Thoracic aorta (tissue), 2 donors: ENCODE measurements at places on chromosomes 3 and 15.

DNA sequence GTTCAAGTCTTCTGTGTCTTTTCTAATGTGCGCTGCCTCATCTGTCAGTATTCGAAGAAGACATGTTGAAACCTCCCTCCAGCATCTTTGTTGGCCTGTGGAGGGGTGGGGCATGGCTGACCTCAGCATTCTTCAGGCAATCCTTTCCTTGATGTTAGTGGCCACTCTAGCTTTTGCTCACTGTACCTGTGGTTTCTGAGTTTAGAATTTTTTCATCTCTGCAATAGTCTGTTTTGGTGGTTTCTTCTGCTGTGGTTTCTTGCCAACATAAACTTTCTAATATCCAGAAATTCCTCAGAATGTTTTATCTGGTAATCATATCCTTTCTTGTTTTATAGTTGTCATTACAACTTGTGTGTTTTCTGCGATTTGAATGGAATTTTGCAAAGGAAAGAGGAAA lies 251.3 kb upstream of the NR2E3 start:
- H3K4me1 ChIP-seq, result peaks cover 6% of the 10 kb centered on the region
- H3K27ac ChIP-seq, result no peak overlapping the region
- DNase-seq, result no peak
- no peaks in the 10 kb centered on the region for H3K36me3 ChIP-seq

DNA sequence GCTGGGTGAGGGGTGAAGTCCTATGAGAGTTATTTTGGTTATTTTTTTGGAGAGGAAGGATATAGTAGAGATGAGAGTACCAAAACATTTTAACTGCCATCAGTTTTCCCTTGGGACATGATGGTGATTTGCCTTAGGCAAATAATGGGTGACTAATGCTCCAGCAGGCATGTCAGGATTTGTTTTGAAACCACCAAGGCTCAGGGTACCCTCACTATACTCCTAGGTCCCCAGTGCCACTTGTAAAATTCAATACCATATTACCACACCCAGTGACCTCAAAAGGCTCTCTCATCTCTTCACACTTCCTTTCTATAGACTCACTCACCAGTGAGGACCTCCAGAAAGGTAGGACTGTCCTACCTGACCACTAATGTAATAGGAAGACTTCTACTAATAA lies 83.6 kb downstream of the WDR72 start:
- H3K27ac ChIP-seq, result no peak overlapping the region
- no peak for DNase-seq
- H3K27me3 ChIP-seq, result no peaks in the 10 kb centered on the region
- H3K36me3 ChIP-seq, result no peaks in the 10 kb centered on the region

DNA sequence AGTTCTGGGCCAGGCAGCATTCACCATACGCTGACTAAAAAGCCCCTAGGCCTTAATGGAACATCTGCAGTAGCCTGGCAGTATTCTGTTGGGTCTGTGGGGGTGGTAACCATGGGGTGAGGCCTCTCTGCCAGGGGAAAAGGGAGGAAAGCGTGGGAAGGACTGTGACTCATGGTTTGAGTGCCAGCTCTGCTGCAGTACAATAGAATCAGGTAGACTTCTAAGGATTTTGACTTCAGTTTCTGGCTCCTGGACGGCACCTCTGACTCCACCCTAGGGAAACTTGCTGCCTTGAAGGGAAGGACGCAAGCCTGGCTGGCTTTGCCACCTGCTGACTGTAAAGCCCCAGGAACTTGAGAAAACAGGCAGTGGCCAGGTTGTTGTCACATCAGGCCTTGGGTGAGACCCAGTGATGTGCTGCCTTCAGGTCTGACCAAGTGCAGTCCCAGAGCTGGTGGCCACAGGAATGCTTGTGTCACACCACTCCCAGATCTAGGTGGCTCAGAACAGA lies 148.6 kb downstream of the SUCNR1 start:
- no peaks in the 10 kb centered on the region for H3K27me3 ChIP-seq
- H3K36me3 ChIP-seq, result no peaks in the 10 kb centered on the region
- H3K4me3 ChIP-seq, result no peak overlapping the region
- no peak overlapping the region for H3K27ac ChIP-seq
- H3K4me1 ChIP-seq, result peaks cover 12% of the 10 kb centered on the region

GRCh38 chr3:9028134-9028533 lies 64.9 kb upstream of the RAD18 start:
- H3K4me3 ChIP-seq, result no peak overlapping the region
- no peaks in the 10 kb centered on the region for H3K27me3 ChIP-seq
- no peak overlapping the region for H3K27ac ChIP-seq
- peak; percentile 13 for DNase-seq

- no peaks in the 10 kb centered on the region for H3K27me3 ChIP-seq
- H3K27ac ChIP-seq, result no peak overlapping the region
- no peaks in the 10 kb centered on the region for H3K36me3 ChIP-seq
- no peak overlapping the region for H3K4me3 ChIP-seq
- DNase-seq, result no peak
- H3K4me1 ChIP-seq, result no peaks in the 10 kb centered on the region
Observed at GRCh38 chr3:98027085-98027446, 8.0 kb downstream of the GABRR3 start.

- peaks cover 20% of the 10 kb centered on the region for H3K4me1 ChIP-seq
- no peaks in the 10 kb centered on the region for H3K27me3 ChIP-seq
- no peak for DNase-seq
- H3K27ac ChIP-seq, result no peak overlapping the region
- peaks cover 5% of the 10 kb centered on the region for H3K36me3 ChIP-seq
Observed at GRCh38 chr15:49622561-49622960, 1.7 kb downstream of the DTWD1 start.
